ENCODE measurements at places on chromosomes 13 and 19.
A peak's percentile ranks its signal among the peaks of the same experiment; 100 is the strongest.

DNA sequence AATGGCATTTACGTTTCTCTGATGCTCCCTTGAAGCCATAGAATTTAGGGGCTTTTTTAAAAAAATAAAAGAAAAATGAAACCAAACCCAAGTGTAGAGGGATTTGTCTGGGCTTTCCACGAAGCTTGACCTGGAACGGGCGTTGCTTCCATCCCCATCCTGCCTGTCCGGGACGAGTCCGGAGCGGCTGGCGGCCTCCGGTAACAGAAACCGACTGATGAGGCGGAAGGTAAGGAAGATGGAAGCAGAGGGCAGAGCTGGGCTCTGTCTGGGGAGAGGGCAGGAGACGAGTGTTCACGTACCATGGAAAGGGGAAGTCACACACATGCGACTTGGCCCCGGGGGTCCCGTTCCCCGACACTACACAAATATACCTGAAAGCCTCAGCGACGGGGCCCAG lies 34.3 kb downstream of the BTBD2 start:
- no peak for DNase-seq

- no peak for DNase-seq
Measured at GRCh38 chr19:15684828-15685227, 11.9 kb downstream of the CYP4F12 start.

- DNase-seq = no peak
Measured at GRCh38 chr13:59447846-59448620, 715.7 kb downstream of the DIAPH3 start.

GRCh38 chr13:85431720-85432119 lies 367.5 kb downstream of the SLITRK6 start:
- no peak for DNase-seq

DNA sequence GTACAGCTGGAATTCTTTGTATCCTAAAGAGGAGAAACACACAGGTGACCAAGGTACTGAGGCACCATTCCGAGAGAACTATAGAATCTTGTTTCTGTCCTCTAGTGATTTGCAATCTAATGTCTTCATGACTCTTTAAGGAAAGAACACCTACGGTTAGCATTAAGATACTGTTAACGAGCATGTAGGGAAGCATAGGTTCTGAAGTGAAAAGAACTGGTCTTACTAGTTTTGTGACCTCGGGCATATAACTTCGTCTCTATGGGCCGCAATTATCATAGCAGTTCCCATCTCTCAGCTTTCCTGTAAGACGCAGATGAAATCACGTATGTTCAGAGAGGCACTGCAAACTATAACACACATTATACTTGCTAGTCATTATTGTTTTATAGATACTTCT lies 193.0 kb upstream of the NBEA start:
- no peak for DNase-seq

DNA sequence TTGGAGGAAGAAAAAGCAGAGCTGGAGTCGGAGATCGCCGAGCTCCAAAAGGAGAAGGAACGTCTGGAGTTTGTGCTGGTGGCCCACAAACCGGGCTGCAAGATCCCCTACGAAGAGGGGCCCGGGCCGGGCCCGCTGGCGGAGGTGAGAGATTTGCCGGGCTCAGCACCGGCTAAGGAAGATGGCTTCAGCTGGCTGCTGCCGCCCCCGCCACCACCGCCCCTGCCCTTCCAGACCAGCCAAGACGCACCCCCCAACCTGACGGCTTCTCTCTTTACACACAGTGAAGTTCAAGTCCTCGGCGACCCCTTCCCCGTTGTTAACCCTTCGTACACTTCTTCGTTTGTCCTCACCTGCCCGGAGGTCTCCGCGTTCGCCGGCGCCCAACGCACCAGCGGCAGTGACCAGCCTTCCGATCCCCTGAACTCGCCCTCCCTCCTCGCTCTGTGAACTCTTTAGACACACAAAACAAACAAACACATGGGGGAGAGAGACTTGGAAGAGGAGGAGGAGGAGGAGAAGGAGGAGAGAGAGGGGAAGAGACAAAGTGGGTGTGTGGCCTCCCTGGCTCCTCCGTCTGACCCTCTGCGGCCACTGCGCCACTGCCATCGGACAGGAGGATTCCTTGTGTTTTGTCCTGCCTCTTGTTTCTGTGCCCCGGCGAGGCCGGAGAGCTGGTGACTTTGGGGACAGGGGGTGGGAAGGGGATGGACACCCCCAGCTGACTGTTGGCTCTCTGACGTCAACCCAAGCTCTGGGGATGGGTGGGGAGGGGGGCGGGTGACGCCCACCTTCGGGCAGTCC lies 5.0 kb downstream of the FOSB start:
- DNase-seq = no peak

- no peak for DNase-seq
Measured at GRCh38 chr13:42083138-42083770, 34.8 kb downstream of the DGKH start.

- DNase-seq = peak; percentile 98
Measured at GRCh38 chr19:56121180-56122167, at the start of gene ZNF787. Gene ZNF787 (minus strand): TSS chr19:56121295. CDS start chr19:56103217, 18,078 bp downstream.

GRCh38 chr13:23059173-23059572 lies 121.6 kb upstream of the SGCG start:
- DNase-seq = no peak

GRCh38 chr19:56341948-56342347 lies 27.3 kb upstream of the ZSCAN5A start:
- DNase-seq = no peak

GRCh38 chr19:39737351-39737750 lies 478 bp downstream of the CLC start:
- DNase-seq = no peak

GRCh38 chr13:35164324-35164932 lies 222.4 kb downstream of the NBEA start:
- DNase-seq = no peak

GRCh38 chr13:86155756-86156155 lies 356.5 kb upstream of the SLITRK6 start:
- no peak for DNase-seq

DNA sequence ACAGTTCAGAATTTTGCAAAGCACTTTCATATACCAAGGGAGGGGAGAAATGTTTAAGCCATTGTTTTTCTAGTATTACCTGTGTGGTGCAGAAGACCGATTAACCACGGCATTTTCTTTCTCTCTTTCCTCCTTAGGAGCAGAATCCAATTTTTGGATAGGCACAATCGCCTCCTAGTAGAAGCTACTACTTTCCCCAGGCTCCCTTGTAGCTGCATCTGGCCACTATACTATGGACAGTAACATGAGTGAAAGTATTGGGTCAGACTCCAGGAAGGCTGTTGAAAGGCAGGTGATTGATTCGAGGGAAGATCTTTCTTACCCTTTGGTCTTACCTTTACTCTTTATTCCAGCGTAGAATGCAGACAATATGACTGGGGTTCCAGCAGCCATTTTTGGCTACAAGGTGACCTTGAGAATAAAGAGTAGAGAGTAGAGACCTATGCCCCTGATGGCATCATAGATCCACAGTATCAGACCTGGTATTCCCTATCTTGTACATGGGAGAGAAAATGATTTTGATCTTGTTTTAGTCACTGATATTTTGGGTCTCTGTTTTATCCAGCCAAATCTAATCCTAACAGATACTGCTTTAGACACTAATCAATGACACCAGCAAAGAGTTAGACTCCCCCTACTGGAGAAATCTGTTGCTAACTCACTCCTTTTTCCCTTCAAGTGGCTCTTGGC lies 77.0 kb downstream of the LRRC63 start:
- no peak for DNase-seq

DNA sequence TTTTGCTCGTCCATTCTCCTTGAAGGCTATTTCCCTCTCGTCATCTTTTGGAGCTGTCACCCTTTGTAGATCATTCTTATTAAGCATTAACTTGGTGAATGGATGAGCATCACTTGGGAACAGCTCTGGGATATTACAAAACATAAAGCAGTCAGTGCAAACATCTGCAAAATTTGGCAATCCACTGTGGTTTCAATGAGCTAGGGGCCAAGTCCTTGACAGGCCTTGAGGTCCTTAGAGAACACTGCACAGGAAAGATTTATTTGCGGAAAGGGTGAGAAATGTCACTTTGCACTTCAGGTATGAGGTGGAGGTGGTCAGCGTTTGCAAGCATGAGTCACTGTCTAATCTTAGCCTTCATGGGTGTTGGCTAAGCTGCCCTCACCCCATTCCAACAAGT lies 239.7 kb upstream of the MAB21L1 start:
- no peak for DNase-seq

DNA sequence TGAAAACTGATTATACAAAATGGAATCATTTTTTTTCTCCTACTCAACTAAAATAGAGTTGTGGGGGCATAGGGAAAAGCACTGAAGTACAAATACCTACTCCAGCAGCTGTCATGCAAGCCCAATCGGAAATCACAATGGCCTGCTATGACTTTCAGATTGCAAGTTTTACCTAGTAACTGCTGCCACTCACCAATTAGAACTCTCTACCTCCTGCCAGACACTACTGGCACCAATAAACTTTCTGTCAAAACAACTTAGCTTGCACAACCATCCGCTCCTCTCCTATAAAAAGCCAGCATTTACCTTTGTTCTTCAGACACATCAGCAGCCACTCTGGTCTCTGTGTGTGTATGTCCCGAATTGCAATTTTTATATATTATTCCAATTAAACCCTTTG lies 9.3 kb upstream of the TRPC4 start:
- no peak for DNase-seq

DNA sequence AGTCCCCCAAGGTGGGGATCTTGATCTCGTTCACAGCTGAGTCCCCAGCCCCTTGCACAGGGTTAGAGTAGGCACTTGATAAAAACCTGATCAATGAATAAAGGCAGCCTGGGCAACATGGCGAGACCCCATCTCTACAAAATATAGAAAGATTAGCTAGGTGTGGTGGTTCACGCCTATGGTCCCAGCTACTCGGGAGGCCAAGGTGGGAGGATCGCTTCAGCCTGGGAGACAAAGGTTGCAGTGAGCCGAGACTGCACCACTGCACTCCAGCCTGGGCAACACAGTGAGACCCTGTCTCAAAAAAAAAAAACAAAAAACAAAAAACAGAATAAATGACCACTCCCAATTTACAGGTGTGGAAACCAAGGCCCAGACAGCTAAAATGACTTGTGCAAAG lies 4.8 kb downstream of the YIF1B start:
- no peak for DNase-seq

GRCh38 chr13:73901324-73902068 lies 232.7 kb downstream of the KLF12 start:
- DNase-seq = no peak

GRCh38 chr19:14271840-14272239 lies 65.9 kb upstream of the ADGRL1 start:
- no peak for DNase-seq

DNA sequence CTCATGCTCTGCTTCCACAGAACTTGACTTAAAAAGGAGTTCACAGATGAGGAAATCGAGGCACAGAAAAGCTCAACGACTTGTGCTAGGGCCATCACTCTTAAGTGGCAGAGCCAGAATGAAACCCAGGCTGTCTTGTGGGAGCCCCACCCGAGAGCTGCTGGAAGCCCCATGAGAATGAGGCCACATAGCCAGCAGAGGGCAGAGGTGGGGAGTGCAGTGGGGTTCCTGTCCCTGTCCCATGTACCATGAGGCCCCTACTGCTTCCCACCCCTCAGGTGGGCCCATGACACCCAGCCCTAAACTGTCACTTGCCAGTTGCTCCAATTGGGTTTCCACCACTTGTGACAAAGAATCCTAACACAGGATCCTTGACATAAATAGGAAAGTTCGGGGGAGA lies 175.9 kb downstream of the IRS2 start:
- DNase-seq = peak; percentile 56

DNA sequence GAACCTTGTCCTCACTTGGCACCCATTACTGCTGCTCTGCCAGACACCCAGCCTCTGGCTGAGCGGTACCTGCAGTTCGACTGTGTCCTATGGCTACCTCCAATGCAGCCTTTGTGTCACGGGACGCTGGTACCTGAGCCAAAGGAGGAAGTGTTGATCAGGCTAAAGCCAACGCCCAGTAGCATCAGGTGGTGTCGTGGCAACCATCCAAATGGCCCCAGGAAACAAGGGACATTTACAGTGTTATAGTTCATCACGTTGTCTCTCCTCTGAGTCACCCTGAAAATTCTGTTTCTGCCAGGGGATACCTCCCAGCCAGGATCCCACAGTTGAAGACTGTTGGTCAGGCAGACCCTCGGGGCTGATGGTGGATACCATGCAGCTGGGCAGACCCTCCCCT lies 10.1 kb downstream of the RHPN2 start:
- no peak for DNase-seq

DNA sequence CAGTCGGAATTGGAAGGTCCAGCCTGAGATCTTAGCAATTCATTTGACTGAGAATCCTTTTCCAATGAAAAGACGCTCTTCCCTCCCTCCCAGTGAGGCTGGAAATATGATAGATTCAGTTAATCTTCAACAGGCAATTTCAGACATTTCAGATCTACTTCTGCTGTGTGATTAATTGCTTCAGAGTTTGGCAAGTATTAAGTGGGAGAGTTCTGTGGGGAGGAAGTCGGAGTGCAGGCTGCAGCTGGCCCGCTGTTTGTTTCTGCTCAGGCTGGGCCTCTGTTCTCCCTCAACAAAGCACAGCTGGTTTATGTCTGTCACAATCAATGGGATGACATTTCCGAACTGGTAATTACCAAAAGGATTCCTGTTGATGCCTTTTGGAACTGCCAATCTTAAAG lies 178.2 kb downstream of the NDFIP2 start:
- no peak for DNase-seq

DNA sequence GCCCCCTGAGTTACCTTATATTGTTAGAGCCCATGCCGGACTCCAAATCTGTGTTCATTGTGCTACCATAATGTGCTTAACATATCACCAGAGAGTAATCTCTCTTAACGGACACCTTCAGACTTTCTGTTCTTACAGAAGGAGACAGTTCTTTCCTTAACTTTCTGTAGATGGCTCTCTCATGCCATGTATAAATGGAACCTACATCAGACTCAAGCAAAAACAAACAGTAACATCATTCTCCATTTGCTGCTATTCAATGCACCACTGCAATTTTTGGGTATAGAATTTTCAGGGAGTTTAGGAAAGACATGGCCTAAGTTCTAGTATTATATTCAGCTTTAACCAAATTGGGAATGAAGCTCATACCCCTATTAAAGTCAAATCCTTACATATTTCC lies 12.6 kb upstream of the UGGT2 start:
- DNase-seq = no peak

DNA sequence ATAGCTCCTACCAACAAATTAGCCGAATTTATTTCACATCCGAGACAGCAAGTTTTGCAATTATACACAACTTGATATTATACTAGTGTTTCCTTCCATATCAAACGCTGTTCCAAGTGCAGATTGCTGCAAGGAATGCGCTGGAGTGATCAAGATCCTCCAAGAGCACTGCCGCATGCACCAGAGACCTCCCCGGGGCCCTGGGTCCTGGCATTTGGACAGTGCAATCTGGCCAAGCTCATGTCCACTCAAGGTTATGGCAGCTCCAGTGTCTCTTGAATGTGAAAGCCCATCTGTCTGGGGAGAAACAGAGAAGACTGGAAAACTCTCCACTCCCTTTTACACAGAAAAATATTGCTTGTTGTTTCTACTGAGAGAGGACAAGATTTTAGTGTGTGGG lies 111.9 kb downstream of the HSPH1 start:
- DNase-seq = peak; percentile 23

DNA sequence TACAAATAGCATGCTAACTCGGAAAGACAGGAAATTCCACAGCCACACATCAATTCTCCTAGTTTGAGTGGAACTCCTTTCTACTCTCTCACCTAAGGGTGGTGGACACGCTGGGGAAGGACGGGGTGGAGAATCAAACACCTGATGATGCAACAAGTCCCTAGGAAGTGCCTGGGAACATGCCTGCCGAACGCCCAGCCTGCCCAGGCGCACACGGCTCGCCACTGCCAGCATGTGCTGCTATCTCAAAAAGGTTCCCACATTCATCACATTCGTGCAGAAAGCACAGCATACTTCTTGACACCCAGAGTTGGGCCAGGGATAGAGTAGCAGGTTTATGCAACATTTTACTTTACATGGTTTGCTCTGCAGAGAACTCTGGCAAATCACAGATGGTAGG lies 164.6 kb downstream of the ABCC4 start:
- no peak for DNase-seq
